ENCODE measurements at places on chromosomes 3 and 15.

DNA sequence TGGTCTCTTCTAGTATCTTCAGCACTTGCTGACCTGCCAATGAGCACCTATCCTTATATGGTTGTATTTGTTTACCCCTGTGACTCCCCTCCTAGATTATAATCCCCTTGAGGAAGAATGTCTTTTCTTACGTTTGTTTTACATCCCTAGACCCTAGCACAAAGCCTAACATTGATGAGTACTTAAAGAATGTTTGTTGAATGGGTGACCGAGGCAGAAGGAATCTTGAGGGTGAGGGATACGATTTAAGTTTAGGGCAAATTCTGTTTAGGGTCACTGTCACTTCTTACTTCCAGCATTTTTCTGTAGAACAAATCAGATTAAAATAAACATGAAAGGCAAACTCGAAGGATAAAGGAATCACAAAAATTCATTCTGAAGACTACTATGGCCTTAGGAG, 80.9 kb upstream of the FAM98B start:
- no peak for DNase-seq

GRCh38 chr15:73318463-73319351, 50.1 kb downstream of the HCN4 start:
- DNase-seq = no peak

GRCh38 chr3:142850395-142851023, 38.4 kb downstream of the PCOLCE2 start:
- DNase-seq = no peak

DNA sequence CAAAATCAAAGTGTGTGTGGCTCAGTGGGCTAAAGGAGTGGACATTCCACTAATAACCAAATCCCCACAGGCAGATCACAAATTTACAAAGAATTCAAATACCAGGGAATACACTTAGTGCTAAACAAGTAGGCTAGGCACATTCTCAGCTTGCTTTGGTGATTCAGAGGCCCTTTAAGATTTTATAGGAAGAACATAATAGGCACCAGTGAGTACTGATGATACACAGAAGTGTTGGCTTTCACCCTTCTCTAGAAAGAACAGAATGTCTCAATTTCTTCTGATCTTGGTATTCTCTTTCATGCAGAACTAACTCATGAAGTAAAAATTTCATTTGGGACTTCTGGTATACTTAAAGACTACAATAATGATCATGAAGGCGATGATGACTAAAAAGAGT, 55.0 kb downstream of the POLR2M start:
- no peak for DNase-seq
